ENCODE measurements at places on chromosomes 7 and 10. TPM values are rescaled to one million over a fixed set of nuclear protein-coding genes. Genes with fewer than 3 reads are reported as not detected.

Gene GPER1
- total RNA-seq = not detected

Gene CYP2W1
- not detected for total RNA-seq

Gene MBLAC1
- 5.5 TPM for total RNA-seq

Gene KCND2
- not detected for total RNA-seq
